ENCODE measurements at places on chromosomes 3 and 15.

- no peak for DNase-seq
These were observed 159.0 kb upstream of the KCNH8 start for GRCh38 chr3:18989237-18989795.

- DNase-seq: no peak
These were observed 9.3 kb downstream of the RBPMS2 start for GRCh38 chr15:64766058-64766457.

DNA sequence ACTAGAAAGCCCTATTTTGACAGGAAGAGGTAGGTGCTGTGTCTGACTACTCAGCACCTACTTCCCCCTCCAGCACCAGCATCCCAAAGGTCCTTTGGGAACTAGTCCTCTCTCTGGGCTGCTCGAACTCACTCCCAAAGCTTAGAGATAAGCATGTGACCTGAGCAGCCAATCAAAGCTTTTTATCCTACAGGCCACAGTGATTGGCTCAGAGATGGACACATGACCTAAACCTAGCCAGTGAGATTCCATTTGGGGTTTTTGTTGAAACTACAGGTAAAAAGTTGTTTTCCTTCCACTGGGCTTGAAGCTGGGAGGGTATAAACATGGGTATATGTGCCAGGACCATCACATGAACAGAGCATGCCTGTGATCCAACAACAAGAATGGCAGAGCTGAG is 186.5 kb upstream of the PPP2R3A start:
- no peak for DNase-seq

GRCh38 chr3:22208844-22209243 is 457.8 kb upstream of the ZNF385D start:
- DNase-seq: no peak

GRCh38 chr3:188380722-188381121 is 226.8 kb downstream of the LPP start:
- DNase-seq: no peak

GRCh38 chr3:168121184-168122017 is 25.7 kb upstream of the GOLIM4 start:
- no peak for DNase-seq

DNA sequence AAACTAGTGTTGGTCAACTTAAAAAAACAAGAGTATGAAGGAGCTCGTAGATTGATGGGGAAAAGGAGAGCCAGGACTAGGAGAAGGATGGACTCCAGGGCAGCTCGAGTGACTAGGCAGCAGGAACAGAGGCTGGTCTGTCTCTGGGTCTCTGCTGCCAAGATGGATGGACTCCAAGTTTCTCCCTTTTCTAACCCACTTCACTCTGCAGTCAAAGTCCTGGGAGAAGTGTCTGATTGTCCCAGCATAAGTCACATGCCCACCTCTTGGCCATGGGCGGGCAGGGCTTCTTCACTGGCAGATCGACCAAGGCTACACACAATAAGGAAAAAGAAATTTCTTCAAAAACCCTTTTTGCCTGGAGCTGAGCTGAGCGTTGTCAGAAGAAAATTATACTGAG is 9.2 kb upstream of the EPB42 start:
- DNase-seq: no peak

GRCh38 chr3:127263586-127264231 is 24.1 kb downstream of the PRR20G start:
- no peak for DNase-seq

DNA sequence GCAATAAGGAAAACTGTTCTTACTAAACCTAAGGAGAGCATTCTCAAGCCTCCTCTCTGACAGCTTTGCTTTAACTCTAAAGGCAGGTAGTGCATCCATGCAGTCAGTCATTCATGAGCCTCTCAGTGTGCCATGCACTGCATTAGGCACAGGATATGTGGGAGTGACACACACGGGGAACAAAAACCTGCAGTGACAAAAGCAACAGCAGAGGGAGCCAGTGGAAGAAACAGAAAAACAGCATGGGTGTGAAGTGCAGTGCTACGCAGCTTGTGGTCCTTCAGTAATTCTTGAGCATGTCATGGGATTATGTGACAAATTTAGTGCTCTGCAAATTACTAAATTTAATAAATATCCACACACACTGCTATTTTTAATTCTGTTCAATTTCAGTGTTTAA is 230.7 kb downstream of the BBX start:
- peak; percentile 59 for DNase-seq

- DNase-seq: no peak
These were observed 106.8 kb downstream of the FOXB1 start for GRCh38 chr15:60110909-60111308.

- no peak for DNase-seq
These were observed 390.5 kb upstream of the RBMS3 start for GRCh38 chr3:28890373-28890772.

DNA sequence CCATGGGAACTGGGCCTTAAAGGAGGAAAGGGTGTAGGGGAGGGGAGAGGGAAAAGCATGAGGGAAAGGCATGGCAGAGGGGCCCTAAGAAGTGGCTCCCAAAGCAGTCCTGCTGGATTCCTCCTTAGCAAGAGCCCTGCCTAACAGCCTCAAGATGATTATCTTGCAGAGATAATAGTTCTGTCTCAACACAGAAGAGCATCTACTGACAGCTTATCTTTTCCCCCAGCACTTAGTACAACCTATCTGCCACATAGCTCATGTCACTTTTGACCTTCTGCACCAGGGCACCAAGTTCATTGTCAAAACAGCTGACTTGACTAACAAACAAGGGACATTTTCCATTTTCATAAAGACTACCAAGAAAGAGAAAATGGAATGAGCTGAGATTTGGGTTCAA is 86.3 kb downstream of the ANP32A start:
- DNase-seq: no peak

DNA sequence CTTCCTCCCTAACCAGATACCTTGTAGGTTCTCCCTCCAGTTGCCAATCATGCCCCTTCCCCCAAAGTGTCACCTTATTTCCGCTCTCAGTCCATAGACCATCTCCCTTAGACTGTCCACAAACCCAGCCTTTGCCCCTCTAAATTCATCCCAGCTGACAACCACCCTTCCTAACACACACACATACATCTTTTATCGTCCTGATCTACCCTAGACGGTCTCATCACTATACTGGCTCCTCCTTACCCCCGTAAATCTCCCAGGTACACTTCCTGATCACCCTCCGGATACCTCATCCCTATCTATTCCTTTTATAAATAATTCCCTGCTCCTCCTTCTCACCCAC is 828 bp downstream of the THOC7 start:
- no peak for DNase-seq

Data from sciatic nerve (tissue), 2 donors.